ENCODE measurements at places on chromosomes 12 and 14. TPM values are rescaled to one million over a fixed set of nuclear protein-coding genes. Genes with fewer than 3 reads are reported as not detected.

GRCh38 chr14:42523666-42524065, 917.0 kb downstream of the LRFN5 start:
- DNase-seq, result no peak

DNA sequence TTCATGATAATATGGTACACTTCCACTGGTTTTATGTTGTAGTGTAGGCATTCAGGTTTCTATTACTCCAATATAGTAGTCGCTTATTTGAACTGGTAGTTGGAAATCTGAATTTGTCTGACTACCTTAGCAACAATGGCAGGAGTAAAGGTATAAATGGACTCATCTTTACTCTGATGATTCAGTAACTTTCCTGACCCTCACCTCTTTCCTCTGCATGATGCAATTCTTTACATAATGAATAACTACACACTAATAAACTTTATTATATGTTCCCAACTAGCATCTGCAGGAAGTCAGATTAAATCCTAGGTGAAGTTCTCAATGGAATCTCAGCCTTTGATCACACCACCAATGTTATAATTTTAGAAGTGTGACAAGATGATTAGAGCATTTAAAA, 70.5 kb upstream of the ATP2B1 start:
- DNase-seq, result peak; percentile 62

DNA sequence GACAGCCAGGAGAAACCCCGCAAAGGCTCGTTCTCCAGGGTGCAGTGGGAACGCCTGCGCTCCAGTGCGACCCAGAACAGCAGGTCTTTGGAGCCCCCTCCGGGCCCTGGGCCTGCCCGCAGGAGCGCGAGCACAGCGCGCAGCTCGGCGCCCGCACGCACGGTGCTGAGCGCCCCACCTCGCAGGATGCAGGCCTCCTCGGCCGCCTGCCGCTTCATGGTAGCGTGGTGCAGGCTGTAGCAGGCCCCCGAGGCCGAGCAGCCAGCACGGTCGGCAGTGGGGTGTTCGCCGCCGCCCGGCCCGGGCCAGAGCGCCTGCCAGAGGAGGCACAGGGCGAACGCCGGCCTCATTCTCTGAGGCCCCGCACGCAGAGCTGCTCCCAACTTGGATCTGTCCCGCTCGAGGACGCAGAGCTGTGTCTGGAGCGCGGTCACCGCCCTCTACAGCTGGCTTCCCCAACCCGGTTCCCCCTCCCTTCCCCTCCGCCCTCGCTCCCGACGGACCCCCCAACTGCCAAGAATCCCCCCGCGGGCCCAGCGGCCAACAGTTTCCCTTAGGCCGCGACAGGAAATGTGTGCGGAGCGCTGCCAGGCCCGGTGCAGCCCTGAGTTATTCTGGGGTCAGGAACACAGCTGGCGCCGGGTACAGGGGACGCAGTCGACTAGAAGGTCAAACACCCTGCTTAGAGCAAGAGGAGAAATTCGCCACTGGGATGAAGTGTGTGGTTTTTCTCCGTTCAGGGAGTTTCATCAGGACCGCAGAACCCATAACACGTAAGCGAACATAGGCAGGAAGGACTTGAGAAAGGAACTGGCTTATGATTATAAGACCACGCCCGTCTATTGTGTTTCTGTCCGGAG, at the start of gene CLEC14A:
Gene CLEC14A, minus strand, starts transcription at position 421 of the 860 bp plus-strand sequence. Its CDS starts 71 bp downstream, at position 350.
- no peak for DNase-seq

DNA sequence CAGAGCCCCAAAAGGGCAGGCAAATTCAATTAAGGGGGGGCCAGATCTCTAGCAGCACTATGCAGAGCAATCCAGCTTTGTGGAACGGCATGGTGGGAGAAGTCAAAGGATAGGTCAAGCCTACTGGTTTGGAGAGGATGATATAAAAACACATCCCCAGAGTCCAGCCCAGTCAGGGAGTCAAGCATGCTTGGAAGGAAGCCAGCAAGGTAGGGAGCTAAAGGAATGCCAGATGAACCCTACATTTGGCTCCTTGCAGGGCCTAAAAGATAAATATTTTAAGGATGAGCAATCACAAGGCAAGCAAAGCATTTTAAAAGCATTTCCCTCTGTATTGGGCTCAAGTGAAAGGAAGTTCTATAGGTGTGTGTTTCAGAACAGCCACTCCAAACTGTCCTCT, 21.4 kb downstream of the KCTD10 start:
- no peak for DNase-seq

DNA sequence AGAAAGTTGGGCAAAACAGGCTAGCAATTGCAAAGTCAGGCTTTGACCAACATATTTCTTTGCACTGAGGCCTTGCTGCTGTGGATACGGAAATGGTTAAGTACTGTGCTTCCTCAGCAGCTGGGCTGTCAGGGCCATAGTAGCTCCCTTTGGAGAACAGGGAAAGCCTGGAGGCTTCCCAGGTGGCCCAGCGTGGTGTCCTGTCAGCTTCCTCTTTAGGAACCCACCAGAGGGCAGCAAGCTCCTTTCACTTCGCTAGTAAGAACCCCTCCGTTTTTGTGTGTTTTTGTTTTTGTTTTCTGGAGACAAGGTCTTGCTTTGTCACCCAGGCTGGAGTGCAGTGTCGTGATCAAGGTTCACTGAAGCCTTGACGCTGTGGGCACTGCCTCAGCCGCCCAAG, 1.7 kb upstream of the CFAP251 start:
- DNase-seq, result no peak

Gene TRIM9
- total RNA-seq, result 0.14 TPM

Gene SLC39A5
- 0.35 TPM for total RNA-seq

- DNase-seq, result peak; percentile 87
Observed at GRCh38 chr12:70645494-70646317, 8.5 kb upstream of the PTPRB start.

Gene NANOG
- total RNA-seq, result not detected

Gene CD163
- not detected for total RNA-seq

DNA sequence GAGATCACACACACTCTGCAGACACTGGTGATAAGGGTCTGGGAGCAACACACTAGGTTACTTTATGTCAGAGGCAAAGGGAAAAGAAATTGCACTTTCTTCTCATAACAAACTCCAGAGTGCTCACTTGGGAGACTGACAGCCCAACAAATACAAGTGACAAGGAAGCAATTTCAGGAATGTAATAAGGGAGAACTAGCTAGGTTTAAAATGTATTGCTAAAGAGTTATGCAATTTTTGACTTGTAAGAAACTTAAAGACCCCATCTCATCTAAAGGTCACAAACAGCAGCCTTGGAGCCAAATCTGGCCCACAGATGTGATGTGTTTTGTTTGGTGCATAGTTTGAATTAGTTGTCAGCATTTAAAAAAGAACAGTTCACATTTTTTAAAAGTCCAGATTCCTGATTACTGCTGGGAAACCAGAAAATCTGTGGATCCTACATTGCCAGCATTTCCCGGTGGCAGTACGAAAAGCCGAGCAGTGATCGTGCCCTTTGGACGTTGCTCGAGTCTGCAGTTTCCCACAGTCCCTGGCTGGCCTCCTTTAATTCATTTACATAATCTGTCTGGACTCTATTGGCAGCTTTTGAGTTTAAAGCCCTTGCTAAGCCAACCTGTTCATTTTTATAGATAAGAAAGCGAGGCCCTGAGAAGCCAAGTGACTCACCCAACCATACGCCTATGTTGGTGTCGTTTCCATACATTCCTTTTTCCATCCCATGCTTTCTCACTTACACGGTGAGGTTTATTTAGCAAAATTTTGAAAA, 42.0 kb upstream of the ETV6 start:
- DNase-seq, result no peak

- no peak for DNase-seq
Observed at GRCh38 chr14:21669284-21669683, 4.3 kb downstream of the OR4E1 start.

DNA sequence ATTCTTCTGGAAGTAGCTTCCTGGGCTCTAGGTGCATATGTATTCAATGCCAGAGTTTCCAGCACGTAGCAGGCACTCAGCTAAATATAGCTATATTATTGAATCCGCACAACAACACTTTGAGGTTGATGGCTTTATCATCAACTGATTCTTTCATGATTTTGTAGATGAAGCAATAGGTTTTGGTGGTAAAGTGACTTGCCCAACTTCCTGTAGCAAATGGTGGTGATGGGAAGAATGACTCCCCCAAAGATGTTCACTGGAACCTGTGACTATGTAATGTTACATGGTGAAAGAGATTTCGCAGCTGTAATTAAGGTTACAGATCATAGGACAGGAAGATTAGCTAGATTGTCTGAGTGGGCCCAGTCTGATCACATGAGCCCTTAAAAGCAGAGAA, 3.2 kb downstream of the TDRD9 start:
- DNase-seq, result no peak

Gene C14orf180
- total RNA-seq, result not detected

Gene PABPN1
- 148 TPM for total RNA-seq

- no peak for DNase-seq
Observed at GRCh38 chr14:81471062-81471461, 62.6 kb downstream of the SEL1L start.

Gene CCDC177
- total RNA-seq, result not detected

DNA sequence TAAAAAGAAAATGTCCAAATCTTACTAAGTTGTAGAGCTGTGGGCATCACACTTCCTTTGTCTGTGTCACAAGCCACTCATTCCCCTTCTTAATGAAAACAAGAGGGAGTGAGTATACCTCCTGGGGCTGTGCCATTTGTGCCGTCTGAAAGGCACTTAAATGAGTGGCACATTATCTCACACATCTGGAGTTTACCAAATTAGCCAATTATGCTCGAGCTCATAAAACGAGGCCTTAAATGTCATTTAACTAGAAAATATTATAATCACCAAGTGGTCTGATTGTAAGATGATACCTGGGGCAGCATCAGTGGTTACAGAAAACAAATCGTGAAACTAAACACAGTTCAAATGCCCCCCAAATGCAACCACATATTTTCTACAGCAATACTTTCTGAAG, 146.1 kb downstream of the PAX9 start:
- no peak for DNase-seq

Gene TMED10
- 397 TPM for total RNA-seq

GRCh38 chr12:120125792-120126634, 9.5 kb upstream of the RAB35 start:
- no peak for DNase-seq

DNA sequence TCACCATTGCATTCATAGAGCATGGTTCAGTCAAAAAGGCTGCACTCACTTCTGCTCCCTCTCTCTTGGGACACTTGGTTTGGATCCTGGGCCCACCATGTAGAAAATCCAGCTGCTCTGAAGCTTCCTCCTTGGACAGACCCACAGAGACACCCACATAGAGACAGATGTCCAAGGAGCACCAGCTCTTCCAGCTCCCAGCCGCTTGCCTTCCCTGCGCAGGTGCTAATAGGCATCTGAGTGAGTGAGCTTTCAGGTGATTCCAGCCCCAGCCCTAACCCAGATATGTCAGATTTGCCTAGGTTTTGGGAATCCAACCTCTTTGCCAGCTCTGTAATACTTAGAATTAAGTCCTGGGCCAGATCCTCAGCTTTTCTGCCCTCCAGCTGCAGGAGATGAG, 38.6 kb downstream of the DLK1 start:
- DNase-seq, result no peak

DNA sequence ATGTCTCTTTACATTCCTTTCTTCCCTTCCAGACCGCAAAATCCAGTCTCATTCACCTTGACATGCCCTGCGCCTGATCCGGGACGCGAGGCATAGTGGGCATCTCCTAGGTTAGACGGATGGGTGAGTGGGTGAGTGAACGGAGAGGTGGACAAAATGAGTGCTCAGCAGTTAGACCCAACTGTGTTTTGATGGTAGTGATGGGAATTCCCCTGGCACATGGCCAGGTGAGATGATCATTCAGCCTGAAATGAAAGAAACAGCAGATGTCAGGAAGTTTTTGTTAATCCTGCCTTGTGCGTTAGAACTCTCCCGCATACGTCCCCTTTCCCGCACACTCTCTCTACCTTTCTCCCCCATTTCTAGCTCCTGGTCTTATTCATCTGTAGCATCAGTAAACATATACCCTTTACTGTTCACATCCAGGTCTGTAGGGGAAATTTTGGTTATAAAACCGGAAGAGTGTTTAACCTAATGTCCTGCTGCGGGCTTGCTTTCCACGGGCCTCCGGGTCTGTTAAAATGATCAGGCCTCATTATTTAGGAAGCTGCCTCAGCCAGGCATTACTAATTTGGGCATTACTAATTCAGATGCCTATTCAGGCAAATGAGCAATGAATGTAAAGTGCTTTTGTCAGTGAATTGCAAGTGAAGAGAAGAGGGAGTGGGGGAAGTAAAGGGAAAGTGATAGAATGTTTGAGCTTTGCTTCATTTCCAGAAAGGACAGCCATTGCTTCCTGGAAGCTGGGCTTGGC, 172.8 kb downstream of the ETV6 start:
- DNase-seq, result peak; percentile 73
